ENCODE measurements at places on chromosomes 4 and X.

DNA sequence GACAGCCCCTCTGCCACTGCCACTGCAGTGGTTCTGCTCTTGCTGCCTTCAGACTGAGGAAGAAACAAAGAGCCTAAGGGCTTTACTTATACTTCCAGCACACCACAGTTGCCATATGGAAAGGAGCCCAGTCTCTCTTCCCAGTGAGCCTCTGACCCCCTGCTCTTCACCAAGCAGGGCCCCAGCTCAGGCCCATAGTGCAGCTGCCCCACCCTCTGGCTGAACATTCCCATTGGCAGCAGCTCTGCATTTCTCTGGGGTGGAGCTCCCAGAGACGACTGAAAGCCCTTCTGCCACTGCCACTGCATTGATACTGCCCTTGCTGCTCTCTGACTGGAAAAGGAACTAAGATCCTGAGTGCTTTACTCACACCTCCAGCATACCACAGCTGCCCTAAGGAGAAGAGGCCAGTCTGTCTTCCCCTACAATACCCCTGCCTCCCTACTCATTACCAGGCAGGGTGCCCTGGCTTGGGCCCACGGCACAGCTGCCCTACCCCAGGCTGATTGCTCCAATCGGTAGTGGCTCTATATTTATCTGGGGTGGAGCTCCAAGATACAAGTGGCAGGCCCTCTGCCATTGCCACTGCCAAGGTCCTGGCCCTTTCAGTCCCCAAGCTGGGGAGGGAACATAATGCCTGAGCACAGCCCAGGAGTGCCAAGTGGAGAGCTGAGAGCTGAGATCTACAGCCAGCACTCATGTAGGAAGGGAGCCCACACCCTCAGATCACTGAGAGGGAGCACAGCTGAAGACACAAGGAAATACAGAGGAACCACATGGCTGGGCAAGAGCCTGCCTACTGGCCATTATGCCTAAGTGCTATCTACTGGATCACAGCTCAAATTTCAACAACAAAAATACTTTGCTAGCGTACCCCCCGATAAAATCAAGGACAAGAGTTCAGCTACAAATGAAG, 36.0 kb downstream of the AWAT2 start:
- H3K4me3 ChIP-seq = no peak overlapping the region
- no peaks in the 10 kb centered on the region for H3K36me3 ChIP-seq
- H3K27me3 ChIP-seq = no peaks in the 10 kb centered on the region
- H3K4me1 ChIP-seq = no peaks in the 10 kb centered on the region

- peaks cover 15% of the 10 kb centered on the region for H3K36me3 ChIP-seq
- no peak overlapping the region for H3K4me3 ChIP-seq
Measured at GRCh38 chr4:48575964-48576363, 85.9 kb downstream of the ZAR1 start.

- H3K4me1 ChIP-seq = peaks cover 6% of the 10 kb centered on the region
- DNase-seq = no peak
- no peak overlapping the region for H3K4me3 ChIP-seq
- no peaks in the 10 kb centered on the region for H3K36me3 ChIP-seq
Measured at GRCh38 chr4:1018147-1019020, 7.0 kb downstream of the FGFRL1 start.

DNA sequence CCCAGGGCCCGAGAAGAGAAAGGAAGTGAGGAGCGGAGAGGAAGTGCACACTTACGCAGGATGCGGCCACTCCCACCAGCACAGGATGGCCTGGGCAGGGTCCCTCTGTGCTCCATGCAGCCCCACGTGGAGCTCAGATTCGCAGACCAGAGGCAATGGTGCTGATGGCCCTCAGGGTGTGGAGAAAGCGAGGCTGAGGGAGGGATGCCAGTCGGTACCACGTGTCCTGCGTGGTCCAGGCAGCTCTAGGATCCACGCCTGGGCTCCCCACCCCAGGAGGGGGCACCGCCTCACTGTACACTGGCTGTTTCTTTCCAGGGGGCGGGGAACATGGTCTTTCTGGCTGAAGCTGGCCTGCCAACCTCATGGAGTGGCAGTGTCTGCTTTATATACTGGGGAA, 241.8 kb downstream of the AFAP1 start:
- no peaks in the 10 kb centered on the region for H3K36me3 ChIP-seq
- no peak overlapping the region for H3K4me3 ChIP-seq
- no peak for DNase-seq
- no peaks in the 10 kb centered on the region for H3K4me1 ChIP-seq
- H3K27me3 ChIP-seq = peaks cover 6% of the 10 kb centered on the region

- DNase-seq = no peak
- no peak overlapping the region for H3K4me3 ChIP-seq
- H3K27ac ChIP-seq = no peak overlapping the region
- peaks cover 24% of the 10 kb centered on the region for H3K27me3 ChIP-seq
Measured at GRCh38 chr4:27043200-27043599, 182.6 kb downstream of the STIM2 start.

- no peak overlapping the region for H3K27ac ChIP-seq
- H3K27me3 ChIP-seq = no peaks in the 10 kb centered on the region
- no peak for DNase-seq
- no peaks in the 10 kb centered on the region for H3K36me3 ChIP-seq
Measured at GRCh38 chrX:101986586-101986985, 54.8 kb upstream of the ZMAT1 start.

DNA sequence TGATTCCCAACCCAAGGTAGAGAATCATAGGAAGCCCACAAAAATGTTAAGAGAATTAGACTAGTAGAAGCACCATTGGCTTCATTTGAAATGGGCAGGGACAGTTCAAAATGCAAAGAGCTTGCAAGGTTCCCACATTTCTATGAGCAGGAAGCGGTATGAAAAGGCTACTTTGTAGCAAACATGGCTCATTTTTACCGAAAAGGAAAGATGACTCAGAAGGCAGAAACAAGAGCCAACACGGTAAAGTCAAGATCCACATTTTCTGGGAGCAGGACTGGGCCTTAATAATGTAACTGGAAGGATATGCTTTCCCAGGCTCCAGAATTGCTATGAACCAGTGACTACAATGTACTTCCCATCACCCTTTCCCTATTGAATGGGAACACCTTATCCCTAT, 89.5 kb downstream of the GLRA3 start:
- no peak for DNase-seq
- no peaks in the 10 kb centered on the region for H3K27me3 ChIP-seq
- no peaks in the 10 kb centered on the region for H3K4me1 ChIP-seq
- no peak overlapping the region for H3K27ac ChIP-seq

- H3K4me1 ChIP-seq = no peaks in the 10 kb centered on the region
- H3K27ac ChIP-seq = no peak overlapping the region
- peak overlapping the region; percentile 78 for H3K4me3 ChIP-seq
- no peaks in the 10 kb centered on the region for H3K27me3 ChIP-seq
- H3K36me3 ChIP-seq = no peaks in the 10 kb centered on the region
Measured at GRCh38 chrX:47523297-47523696, 37.7 kb upstream of the ARAF start.

DNA sequence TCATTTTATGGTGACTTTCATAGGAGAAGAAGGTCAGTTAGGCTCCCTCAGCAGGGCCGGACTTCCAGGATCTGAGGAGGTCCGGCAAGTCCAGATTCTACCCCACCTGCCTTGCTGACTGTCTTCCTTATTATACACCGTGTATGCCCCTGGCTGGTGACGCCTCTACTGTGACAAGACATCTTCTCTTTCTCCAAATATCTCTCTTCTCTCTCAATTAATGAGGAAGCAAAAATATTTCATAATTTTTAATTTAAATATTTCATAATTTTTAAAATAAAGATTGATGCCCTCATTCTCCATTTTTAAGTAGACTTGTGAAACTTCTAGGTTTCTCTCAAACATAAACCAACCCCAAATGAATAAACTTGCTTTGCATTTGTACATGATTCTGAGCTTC, 202.5 kb downstream of the NSUN7 start:
- H3K27ac ChIP-seq = no peak overlapping the region
- H3K36me3 ChIP-seq = no peaks in the 10 kb centered on the region
- peaks cover 7% of the 10 kb centered on the region for H3K27me3 ChIP-seq
- H3K4me3 ChIP-seq = no peak overlapping the region
- H3K4me1 ChIP-seq = peaks cover 2% of the 10 kb centered on the region

DNA sequence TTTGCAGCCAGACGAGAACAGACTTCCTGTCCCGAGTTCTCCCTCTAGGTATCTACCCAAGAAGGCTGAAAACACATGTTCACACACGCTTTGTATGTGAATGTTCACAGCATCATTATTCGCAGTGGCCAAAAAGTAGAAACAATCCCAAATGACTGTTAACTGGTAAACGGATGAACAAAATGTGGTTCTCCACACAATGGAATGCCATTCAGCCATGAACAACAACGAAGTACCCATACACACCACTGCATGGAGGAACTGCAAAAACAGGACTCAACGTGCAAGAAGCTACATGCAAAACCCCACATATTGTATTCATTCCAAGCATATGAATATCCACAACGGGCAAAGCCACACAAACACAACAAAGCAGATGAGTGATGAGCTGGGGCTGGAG, 45.0 kb downstream of the PDHA1 start:
- DNase-seq = no peak
- H3K4me3 ChIP-seq = no peak overlapping the region
- H3K36me3 ChIP-seq = no peaks in the 10 kb centered on the region
- no peaks in the 10 kb centered on the region for H3K4me1 ChIP-seq
- no peak overlapping the region for H3K27ac ChIP-seq
- H3K27me3 ChIP-seq = peaks cover 2% of the 10 kb centered on the region

DNA sequence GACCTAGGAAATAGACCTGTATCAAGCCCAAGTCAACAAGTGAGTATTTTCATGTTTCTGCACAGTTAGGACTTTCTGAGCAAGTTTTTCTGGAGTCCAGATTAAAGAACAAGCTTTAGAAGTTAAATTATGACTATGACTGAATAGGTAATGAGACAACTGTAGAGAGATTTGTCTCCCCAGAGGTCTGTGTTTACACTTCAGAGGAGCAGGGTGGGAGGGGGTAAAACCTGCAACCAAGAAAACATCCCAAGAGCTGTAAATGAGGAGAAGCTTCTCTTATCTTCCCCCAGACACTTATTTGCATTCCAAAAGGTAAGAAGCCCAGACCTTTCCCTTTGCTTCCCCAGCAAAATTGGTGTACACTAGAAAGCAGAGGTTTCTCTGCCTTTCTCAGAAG, 22.1 kb upstream of the CEP135 start:
- no peak overlapping the region for H3K27ac ChIP-seq
- no peaks in the 10 kb centered on the region for H3K36me3 ChIP-seq
- no peaks in the 10 kb centered on the region for H3K4me1 ChIP-seq
- no peaks in the 10 kb centered on the region for H3K27me3 ChIP-seq
- H3K4me3 ChIP-seq = no peak overlapping the region

GRCh38 chr4:135770505-135770904, 1568.9 kb upstream of the PABPC4L start:
- DNase-seq = no peak
- no peak overlapping the region for H3K27ac ChIP-seq
- no peaks in the 10 kb centered on the region for H3K27me3 ChIP-seq
- H3K36me3 ChIP-seq = no peaks in the 10 kb centered on the region
- no peaks in the 10 kb centered on the region for H3K4me1 ChIP-seq

- H3K4me1 ChIP-seq = no peaks in the 10 kb centered on the region
- H3K27ac ChIP-seq = no peak overlapping the region
- no peak for DNase-seq
- no peak overlapping the region for H3K4me3 ChIP-seq
Measured at GRCh38 chrX:81890521-81890920, 688.6 kb downstream of the SH3BGRL start.

- DNase-seq = no peak
- H3K27me3 ChIP-seq = no peaks in the 10 kb centered on the region
- H3K4me1 ChIP-seq = no peaks in the 10 kb centered on the region
- H3K4me3 ChIP-seq = no peak overlapping the region
- no peaks in the 10 kb centered on the region for H3K36me3 ChIP-seq
Measured at GRCh38 chr4:137754652-137755471, 222.6 kb upstream of the PCDH18 start.

- H3K4me3 ChIP-seq = no peak overlapping the region
- no peak overlapping the region for H3K27ac ChIP-seq
- peaks cover 5% of the 10 kb centered on the region for H3K27me3 ChIP-seq
- H3K36me3 ChIP-seq = no peaks in the 10 kb centered on the region
- no peaks in the 10 kb centered on the region for H3K4me1 ChIP-seq
- no peak for DNase-seq
Measured at GRCh38 chr4:5912614-5913019, 19.7 kb upstream of the CRMP1 start.

- H3K27me3 ChIP-seq = peaks cover 2% of the 10 kb centered on the region
- DNase-seq = no peak
- peaks cover 3% of the 10 kb centered on the region for H3K4me1 ChIP-seq
- H3K4me3 ChIP-seq = no peak overlapping the region
Measured at GRCh38 chrX:13829983-13830382, 13.1 kb upstream of the GPM6B start.

GRCh38 chr4:164952551-164952950, 24.9 kb downstream of the TRIM61 start:
- peaks cover 4% of the 10 kb centered on the region for H3K36me3 ChIP-seq
- H3K27ac ChIP-seq = no peak overlapping the region
- peaks cover 11% of the 10 kb centered on the region for H3K4me1 ChIP-seq
- DNase-seq = no peak

GRCh38 chr4:84708406-84709135, 125.6 kb downstream of the CDS1 start:
- no peaks in the 10 kb centered on the region for H3K4me1 ChIP-seq
- H3K36me3 ChIP-seq = no peaks in the 10 kb centered on the region
- no peak overlapping the region for H3K27ac ChIP-seq

- H3K27me3 ChIP-seq = no peaks in the 10 kb centered on the region
- H3K4me3 ChIP-seq = no peak overlapping the region
- no peak for DNase-seq
- no peaks in the 10 kb centered on the region for H3K36me3 ChIP-seq
- no peak overlapping the region for H3K27ac ChIP-seq
- no peaks in the 10 kb centered on the region for H3K4me1 ChIP-seq
Measured at GRCh38 chrX:155694649-155695048, 81.9 kb upstream of the TMLHE start.

GRCh38 chr4:119233191-119233590, 20.7 kb downstream of the USP53 start:
- H3K36me3 ChIP-seq = peaks cover 25% of the 10 kb centered on the region
- H3K27me3 ChIP-seq = no peaks in the 10 kb centered on the region
- DNase-seq = no peak
- H3K27ac ChIP-seq = no peak overlapping the region

GRCh38 chrX:149145845-149146285, 359.2 kb downstream of the IDS start:
- no peak for DNase-seq
- no peaks in the 10 kb centered on the region for H3K36me3 ChIP-seq
- peaks cover 2% of the 10 kb centered on the region for H3K27me3 ChIP-seq

DNA sequence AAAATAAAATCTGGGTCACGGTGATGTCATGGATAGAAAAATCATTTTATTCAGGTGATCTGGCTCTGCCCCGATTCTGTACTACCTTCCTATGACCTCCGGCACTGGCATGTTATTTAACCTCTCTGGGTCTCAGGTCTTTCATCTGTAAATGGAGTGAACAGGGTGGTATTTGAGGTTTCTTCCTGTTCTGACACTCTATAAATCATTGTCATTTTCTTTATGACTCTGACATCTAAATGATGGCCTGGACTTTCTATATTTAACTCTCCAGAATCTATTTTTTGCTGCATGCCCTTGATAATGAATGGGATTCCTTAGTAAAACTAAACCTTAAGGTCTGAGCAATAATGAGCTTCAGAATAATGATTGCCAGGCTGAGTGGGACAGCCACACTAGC, 422.0 kb upstream of the CNKSR2 start:
- H3K4me3 ChIP-seq = no peak overlapping the region
- H3K27me3 ChIP-seq = peaks cover 3% of the 10 kb centered on the region
- H3K36me3 ChIP-seq = no peaks in the 10 kb centered on the region
- H3K4me1 ChIP-seq = peaks cover 3% of the 10 kb centered on the region

- no peak for DNase-seq
- no peak overlapping the region for H3K4me3 ChIP-seq
- no peaks in the 10 kb centered on the region for H3K36me3 ChIP-seq
- H3K27ac ChIP-seq = no peak overlapping the region
- no peaks in the 10 kb centered on the region for H3K27me3 ChIP-seq
- H3K4me1 ChIP-seq = no peaks in the 10 kb centered on the region
Measured at GRCh38 chr4:91427171-91427570, 876.6 kb upstream of the GRID2 start.

Data from memory B cell (primary cell).